GM23338 (cell line): ENCODE measurements at places on chromosomes 11 and 22. TPM values are rescaled to one million over a fixed set of nuclear protein-coding genes. Genes with fewer than 3 reads are reported as not detected.

DRICH1 gene
- not detected in 2 replicates for polyA plus RNA-seq

FREY1 gene
- polyA plus RNA-seq, result not detected in 2 replicates

RIC3 gene
- polyA plus RNA-seq, result 21.1 and 21.3 TPM in 2 replicates

IRAG1 gene
- polyA plus RNA-seq, result 1.5 and 2.7 TPM in 2 replicates

NFAM1 gene
- 0.09 and 0.11 TPM in 2 replicates for polyA plus RNA-seq

OR2D2 gene
- polyA plus RNA-seq, result 0.24 TPM in 1 of 2 replicates, not detected in the other

C11orf97 gene
- not detected in 2 replicates for polyA plus RNA-seq

SEC14L2 gene
- 2.2 and 2.5 TPM in 2 replicates for polyA plus RNA-seq

GLYAT gene
- polyA plus RNA-seq, result not detected in 2 replicates

C22orf31 gene
- 0.36 TPM in 1 of 2 replicates, not detected in the other for polyA plus RNA-seq

IGLL1 gene
- polyA plus RNA-seq, result not detected in 2 replicates

DDI1 gene
- 0.13 TPM in 1 of 2 replicates, not detected in the other for polyA plus RNA-seq

RFPL1 gene
- polyA plus RNA-seq, result not detected in 2 replicates

DBX1 gene
- polyA plus RNA-seq, result 0.16 TPM in 1 of 2 replicates, not detected in the other

IL17REL gene
- not detected in 2 replicates for polyA plus RNA-seq

OR8G1 gene
- polyA plus RNA-seq, result not detected in 2 replicates

MPEG1 gene
- polyA plus RNA-seq, result 0.07 TPM in 1 of 2 replicates, not detected in the other

OR8D4 gene
- polyA plus RNA-seq, result not detected in 2 replicates

CLMP gene
- polyA plus RNA-seq, result 7.1 and 8.4 TPM in 2 replicates
